ENCODE measurements at places on chromosomes 4 and X.

GRCh38 chrX:133645256-133645655 lies 230.0 kb upstream of the GPC4 start:
- no peak for DNase-seq

- peak; percentile 42 for DNase-seq
These were observed 853.4 kb downstream of the STIM2 start for GRCh38 chr4:27714073-27714472.

- no peak for DNase-seq
These were observed 39.9 kb downstream of the PDS5A start for GRCh38 chr4:39937683-39938268.

DNA sequence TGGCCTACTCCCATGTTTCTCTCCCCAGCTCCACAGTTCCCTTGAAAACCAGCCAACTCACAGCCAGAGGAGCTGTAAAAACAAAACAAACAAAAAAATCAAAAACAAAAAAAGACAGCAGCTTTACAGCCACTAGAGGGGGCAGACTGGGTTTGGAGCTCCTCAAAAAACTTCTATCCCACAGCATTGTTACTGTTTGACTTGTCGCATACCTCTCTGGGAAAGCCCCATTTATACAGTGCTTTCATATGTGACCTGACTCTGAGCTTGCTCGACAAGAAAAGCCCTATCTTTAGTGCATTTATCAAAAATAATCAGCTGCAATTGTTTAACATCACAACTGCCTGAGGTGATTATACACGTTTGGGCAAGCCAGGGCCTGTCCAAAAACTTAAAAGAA lies 21.6 kb downstream of the TSPAN6 start:
- DNase-seq = peak; percentile 59

DNA sequence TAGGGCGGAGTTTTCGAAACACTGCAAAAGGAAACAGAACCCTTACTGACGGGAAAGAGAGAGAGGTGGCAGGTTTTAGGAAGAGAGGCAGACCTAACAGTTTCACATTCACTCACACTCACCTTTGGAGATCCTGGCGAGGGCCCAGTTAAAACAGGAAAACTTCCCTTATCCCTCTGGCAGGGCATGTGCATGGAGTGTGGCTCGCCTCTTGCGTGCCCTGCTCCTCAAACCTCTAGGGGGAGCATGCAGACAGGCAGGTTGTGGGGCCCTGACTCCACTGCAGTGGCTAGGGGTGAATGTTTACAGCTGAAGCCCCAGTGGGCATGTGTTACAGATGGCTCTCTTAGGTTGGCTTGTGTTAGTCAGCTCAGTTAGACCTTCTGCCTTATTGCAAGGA lies 451.5 kb downstream of the UBE2NL start:
- DNase-seq = peak; percentile 25

GRCh38 chrX:15930585-15930984 lies 76.0 kb upstream of the AP1S2 start:
- DNase-seq = peak; percentile 54

DNA sequence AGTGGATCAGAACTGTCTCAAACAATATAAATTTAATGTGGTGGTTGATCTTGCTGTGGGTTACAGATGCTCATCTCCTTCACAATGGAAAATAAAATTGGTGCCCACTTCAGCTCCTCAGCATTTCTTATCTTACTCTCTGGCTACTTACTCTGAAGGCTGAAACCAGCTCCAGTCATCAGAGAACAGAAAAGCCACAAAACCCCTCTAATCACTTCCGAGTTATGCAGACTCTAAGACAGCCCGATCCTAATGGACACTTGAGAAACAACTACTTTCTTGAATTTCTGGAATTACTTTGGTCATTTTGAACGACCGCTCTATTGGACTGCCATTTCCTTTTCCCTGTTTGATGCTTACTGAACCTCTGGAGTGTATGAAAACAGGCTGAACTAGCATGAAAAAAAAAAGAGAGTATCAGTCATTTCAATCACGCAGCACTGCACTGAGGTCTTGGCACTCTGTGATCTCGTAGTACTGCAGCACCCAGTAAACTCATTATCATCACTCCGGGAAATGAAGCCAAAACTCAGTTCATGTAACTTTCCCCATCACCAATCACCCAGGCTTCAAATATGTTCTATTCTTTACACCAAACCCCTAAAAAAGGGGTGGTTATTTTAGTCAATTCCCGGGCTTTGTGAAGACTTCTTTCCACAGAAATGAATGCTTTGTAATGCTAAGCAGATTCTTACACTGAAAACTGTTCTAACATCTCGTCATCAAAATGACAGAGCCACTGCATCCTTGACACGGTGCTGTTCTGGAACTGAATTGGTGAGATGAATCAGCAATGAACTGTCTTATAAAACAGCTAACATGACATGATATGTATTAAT lies 54.5 kb downstream of the TSPAN5 start:
- DNase-seq = no peak

- no peak for DNase-seq
These were observed 58.4 kb upstream of the PNPLA4 start for GRCh38 chrX:7985568-7985967.

DNA sequence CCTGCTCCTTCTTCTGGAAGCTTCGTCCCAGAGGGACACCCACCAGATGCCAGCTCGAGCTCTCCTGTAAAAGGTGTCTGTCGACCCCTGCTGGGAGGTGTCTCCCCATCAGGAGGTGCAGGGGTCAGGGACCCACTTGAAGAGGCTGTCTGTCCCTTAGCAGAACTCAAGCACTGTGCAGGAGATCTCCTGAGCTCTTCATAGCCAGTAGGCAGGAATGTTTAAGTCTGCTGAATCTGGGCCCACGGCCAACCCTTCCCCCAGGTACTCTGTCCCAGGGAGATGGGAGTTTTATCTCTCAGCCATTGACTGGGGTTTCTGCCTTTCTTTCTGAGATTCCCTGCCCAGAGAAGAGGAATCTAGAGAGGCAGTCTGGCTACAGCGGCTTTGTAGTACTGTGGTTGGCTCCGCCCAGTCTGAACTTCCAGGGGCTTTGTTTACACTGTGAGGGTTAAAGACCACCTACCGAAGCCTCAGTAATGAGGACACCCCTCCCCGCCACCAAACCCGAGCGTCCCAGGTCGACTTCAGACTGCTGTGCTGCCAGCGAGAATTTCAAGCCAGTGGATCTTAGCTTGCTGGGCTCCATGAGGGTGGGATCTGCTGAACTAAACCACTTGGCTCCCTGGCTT lies 1383.0 kb upstream of the TENM3 start:
- no peak for DNase-seq

GRCh38 chr4:182453830-182454229 lies 210.6 kb downstream of the TENM3 start:
- DNase-seq = no peak

GRCh38 chrX:24956828-24957227 lies 58.9 kb downstream of the ARX start:
- peak; percentile 51 for DNase-seq

DNA sequence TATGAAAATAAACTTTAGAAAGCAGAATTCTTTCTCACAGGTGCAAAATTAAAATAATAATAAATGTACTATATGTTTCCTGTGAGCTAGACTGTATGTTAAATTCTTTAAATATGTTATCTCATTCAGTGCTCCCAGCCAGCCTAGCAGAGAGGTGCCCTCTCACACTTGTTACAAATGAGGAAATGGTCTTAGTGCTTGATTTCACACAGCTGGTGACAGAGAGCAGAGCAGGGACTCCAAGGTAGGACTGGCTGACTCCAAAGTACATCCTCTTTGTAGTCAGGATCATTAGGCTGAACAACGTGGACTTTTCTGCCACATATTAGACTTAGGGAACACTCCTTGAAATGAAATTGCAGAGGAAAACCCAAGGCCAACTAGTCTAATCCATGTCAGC lies 72.0 kb upstream of the HHIP start:
- no peak for DNase-seq

DNA sequence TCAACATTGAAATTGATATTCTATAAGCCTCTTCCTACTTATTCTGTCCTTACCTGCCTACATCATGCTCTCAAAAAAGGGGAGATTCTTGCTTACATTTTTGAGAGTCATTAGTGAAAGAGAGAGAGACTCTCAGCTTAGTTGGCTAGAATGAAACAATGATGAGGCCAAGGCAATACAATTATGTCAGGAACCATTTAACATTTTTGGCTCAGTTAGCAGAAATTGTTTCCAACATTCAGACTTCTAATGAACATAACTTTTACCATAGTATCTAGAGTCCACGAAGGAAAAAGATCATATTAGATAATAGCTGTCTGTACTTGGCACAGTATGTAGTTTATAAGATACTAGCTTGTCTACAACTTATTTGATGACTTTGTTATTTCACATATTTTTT lies 263.7 kb upstream of the ARX start:
- no peak for DNase-seq

DNA sequence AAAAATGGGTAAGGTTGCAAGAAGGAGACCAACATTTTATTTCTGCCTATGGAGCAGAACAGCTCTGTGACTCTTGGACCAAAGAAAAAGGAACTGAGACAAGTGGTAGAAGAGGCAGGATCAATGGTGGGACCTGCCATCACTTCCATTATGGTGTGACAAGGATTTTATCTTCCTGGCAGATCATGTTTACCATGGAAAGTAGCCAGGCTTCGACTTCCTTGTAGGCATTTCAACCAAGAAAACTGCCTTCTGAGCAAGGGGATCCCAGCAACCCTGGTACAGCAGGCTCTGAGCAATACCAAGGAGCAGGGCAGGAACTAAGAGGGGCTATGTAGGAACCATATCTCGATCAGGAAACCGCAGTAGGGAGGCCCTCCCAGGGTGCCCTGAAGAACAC lies 317.4 kb downstream of the IQCM start:
- DNase-seq = no peak

GRCh38 chr4:82708982-82709381 lies 89.6 kb downstream of the SCD5 start:
- DNase-seq = no peak

- DNase-seq = no peak
These were observed 350.3 kb downstream of the PTTG2 start for GRCh38 chr4:38310446-38311043.

DNA sequence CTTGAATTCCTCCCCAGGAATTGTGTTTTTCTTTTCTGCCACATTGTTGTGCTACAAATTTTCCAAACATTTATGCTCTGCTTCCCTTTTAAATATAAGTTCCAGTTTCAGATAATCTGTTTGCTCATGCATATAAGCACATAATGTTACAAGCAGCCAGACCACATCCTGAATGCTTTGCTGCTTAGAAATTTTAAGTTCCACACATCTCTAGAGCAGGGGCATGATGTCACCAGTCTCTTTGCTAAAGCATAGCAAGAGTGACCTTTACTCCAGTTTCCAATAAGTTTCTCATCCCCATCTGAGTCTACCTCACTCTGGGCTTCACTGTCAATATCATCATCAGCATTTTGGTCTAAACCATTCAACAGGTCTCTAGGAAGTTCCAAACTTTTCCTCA lies 932.5 kb downstream of the SH3BGRL start:
- DNase-seq = no peak

- DNase-seq = peak; percentile 1
These were observed 354.9 kb upstream of the HS3ST1 start for GRCh38 chr4:11783588-11783987.

DNA sequence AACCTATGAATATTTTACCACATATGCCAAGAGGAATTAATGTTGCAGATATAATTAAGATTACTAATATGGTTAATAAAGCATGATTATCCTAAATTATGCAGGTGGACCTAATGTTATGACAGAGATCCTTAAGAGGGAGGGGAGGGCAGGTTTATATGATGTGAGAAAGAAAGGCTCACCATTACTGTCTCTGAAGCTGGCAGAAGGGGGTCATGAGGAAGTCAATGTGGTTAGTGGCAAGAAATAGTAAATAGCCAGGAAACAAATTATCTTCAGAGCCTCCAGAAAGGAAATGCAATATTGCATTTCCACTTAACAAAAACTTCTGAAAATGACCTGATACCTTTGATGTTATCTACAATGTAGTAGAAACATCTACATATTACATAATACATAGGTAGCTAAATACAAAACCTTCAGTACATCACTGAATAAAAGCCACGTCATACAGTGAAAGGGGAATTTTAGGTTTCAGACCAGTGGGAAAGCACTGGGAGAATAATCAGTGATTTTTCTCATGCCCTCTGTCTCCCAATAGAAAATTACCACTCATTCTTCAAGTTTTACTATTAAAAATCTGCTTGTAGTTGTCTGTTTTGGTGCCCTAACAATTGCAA lies 609.2 kb downstream of the SPOCK3 start:
- DNase-seq = no peak

DNA sequence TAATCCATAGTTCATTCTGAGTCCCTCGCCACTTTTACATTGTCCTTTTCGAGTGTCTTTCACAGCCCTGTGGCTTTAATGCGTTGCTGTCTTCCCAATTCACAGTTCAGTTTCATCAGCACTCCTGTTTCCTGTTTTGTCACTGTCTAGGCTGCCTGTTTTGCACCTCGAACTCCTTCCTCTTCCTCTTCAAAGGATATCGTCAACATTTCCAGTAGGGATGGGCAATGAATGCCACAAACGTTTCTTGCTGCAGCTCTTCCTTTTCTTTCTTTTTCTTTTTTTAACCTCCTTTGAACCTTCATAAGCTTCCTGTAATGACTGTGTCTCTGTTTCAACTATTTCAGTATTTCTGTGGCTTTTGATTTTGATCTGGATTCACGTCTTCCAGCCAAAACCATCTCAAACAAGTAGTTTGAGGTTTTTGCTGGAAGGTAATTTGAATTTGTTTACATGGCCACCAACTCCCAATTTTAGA lies 105.4 kb downstream of the ANXA3 start:
- DNase-seq = no peak

DNA sequence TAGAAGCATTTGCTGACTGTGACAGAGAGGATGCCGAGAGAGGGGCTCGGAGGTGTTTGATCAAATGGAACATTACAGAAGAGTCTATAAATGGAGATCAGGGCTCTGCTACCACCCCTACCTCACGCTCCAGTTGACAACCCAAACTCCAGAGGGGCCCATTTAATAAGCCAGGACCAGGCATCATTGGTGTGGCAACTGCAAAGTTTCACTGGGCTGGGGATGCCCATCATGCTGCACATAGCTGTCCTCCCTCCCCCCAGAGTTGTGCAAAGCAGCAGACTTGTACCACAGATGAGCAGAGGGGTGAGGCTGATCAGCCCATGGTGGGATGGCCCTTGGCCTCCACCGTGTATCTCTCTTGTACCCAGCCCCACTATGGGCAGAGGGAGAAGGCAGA lies 38.2 kb upstream of the XPNPEP2 start:
- no peak for DNase-seq

GRCh38 chr4:23930750-23931488 lies 41.1 kb upstream of the PPARGC1A start:
- no peak for DNase-seq

DNA sequence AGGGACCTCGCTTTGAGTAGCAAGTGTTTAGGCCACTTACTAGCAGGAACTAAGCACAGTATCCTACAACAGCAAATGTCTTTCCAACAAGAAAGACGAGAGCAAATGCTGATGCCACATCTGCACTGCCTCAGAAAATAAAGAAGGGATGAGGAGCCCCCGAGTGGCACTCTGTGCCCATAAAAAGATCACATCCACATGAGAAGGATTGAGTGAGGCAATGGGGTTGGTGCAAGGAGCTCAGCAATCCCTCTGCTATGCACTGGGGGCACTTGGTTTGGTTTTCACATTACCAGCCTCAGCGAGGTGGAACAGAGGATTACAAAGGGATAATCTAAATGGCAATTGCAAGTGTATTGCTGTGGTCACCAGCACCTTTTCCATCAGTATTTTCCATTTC lies 252.8 kb upstream of the SLC7A11 start:
- DNase-seq = peak; percentile 60

GRCh38 chrX:119655125-119655524 lies 37.8 kb downstream of the SEPTIN6 start:
- DNase-seq = peak; percentile 46
